ENCODE measurements at places on chromosomes 12 and 14.
A peak's percentile ranks its signal among the peaks of the same experiment; 100 is the strongest.

DNA sequence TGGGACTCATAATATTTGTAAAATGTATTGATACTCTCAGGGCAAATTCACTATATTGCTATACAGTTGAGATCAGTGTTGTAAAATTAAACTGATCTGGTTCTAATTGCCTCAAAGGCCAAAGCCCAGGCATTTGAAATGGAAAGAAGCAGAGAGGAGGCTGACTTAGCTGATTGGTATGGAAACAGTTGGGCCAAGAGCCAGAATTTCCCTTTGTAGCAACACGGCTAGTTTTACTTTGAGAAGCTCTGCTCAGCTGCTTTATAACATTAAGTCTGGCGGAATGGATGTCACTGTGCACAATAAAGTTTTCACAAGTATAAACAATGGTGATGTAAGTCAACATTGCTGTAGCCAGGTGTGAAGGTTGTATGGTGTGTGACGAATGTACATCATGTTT is 186.4 kb downstream of the MSRB3 start:
- DNase-seq = no peak

DNA sequence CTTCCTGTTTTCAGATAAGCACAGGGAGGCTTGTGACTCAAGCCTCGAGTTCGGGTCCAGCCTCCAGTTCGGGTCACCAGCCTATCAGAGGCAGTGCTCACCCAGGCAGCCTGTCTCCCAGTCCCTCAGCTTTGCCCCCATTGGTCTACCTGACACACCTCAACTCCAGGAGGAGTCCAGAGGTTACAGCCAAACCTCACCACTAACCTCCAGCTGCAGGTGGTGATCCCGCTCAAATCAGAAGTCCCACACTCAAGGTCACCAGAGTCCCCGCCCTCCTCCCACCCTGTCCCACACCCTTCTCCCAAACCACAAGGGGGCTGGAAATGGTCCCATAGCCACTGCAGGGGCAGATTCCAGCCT is 42.1 kb downstream of the KDM2B start:
- DNase-seq = no peak

DNA sequence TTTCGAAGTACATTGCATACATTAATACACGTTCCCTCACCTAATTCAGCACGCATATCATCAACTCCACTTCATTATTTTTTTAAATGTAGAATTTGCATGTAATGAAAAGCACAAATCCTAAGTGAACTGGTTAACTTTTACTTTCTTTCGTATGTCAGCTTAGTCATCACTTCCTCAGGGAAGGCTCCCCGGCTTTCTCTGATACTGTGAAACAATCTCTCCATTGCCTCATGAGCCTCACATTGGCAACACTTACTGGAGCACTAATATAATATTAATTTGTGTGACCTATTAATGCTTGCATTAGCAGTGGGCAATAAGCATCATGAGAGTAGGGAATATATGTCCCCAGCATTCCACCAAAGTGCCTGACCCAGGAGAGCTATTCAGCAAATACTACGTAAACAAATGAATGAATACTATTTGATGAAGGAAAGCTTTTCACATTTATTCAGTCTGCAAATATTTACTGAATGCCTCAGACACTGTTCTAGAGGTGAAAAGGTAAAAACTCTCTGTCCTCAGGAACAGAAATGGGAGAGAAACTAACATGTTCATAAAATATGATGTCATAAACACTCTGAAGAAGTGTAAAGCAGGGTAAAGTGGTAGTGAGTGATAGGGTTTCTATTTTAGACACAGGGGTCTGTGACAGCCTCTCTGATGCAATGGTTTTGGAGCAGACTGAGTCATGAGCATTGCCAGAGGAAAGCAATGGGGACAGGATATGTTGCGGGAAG is 327.5 kb upstream of the DIO2 start:
- no peak for DNase-seq

DNA sequence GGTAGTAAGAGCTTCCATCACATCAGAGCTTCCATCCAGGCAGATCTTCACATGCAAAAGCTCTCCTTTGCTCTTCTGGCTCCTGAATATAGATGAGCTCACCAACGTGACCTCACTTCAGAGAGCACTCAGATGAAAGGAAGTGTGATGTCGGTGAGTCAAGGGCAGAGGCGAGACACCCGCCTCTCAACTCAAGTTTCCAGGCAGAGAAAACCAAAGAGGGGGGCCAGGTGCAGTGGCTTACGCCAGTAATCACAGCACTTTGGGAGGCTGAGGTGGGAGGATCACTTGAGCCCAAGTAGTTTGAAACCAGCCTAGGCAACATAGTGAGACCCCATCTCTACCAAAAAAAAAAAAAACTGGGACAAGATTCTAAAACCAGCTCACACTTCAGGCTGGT is 126.9 kb downstream of the DUSP6 start:
- DNase-seq = peak; percentile 86

GRCh38 chr12:99649551-99649950 is 2.0 kb downstream of the GARIN6 start:
- DNase-seq = no peak

DNA sequence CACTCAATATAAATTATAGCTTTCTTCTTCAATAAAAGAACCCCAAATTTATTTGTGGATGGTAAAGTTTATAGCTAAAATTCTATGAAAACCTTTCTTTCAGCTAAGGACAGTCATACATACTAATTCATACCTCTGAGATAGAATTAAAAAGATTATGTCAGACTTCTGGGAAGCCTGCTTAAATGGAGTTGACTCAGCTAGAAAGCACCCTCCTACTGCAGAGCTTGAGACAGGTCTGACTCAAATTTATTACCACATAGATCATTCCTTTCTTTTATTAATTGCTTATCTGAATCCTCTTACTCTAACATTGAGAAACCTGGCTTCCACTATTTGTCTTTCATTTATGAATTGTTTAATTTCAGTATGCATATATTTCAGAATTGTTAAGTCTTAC is 1007.0 kb upstream of the LRFN5 start:
- DNase-seq = no peak

- no peak for DNase-seq
These were observed 189.0 kb downstream of the FOXA1 start for GRCh38 chr14:37406095-37406494.

GRCh38 chr12:116718655-116719454 is 19.0 kb downstream of the SPRING1 start:
- no peak for DNase-seq

DNA sequence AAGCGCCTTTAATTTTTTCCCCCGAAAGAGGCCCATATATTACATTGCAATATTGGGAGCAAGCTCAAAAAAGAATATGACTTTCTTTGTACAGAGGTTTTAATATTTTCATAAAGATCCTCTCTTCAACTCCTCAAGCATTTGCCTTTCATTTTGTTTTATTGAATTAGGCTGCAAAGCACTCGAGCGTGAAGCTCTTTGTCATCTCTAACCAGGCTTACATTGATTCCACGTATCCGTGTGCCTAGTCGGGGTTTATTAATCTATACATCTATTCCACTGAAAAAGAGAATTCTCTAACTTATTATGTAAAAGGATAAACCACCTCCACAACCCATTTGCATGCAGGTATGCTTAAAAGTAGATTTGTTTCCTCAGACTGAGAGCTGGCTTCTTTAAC is 234.8 kb upstream of the TMPO start:
- no peak for DNase-seq

DNA sequence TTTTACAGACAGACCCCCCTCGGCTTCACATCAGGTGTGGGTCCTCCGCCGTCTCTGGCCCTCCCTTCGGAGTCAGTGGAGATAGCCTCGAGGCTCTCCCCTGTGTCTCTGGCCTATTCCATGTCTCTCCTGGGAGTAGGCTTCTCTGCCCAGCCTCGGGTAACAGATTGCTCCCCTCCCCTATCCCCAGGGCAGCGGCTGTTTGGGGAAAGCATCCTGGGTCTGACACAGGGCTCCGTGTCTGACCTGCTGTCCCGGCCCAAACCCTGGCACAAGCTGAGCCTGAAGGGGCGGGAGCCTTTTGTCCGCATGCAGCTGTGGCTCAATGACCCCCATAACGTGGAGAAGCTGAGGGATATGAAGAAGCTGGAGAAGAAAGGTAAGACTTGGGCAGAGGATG is 30.8 kb downstream of the PHETA1 start:
- no peak for DNase-seq

GRCh38 chr14:100535287-100536120 is 51.7 kb downstream of the BEGAIN start:
- DNase-seq = peak; percentile 39

DNA sequence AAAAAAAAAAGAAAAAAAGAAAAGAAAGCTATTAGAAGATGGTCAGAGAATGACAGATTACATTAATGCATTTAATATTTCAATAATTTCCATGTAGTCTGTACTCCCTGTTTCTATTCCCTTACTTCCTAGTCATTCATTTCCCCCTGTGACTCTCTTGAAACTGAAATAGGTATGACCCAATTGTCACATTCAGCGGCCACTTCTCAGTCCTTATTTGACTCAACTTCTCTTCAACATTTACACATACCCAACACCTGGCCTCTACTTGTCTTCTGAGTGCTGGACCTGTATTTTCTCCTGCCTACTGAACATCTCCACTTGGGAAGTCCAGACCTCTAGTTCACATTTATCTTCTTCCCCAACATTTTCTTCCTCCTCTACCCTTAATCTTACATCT is 7.2 kb downstream of the EEA1 start:
- no peak for DNase-seq

GRCh38 chr14:97782871-97783414 is 985.8 kb downstream of the VRK1 start:
- DNase-seq = no peak

- no peak for DNase-seq
These were observed 17.9 kb upstream of the RND1 start for GRCh38 chr12:48883305-48884161.

GRCh38 chr12:65624554-65625086 is 199.7 kb upstream of the HMGA2 start:
- no peak for DNase-seq

DNA sequence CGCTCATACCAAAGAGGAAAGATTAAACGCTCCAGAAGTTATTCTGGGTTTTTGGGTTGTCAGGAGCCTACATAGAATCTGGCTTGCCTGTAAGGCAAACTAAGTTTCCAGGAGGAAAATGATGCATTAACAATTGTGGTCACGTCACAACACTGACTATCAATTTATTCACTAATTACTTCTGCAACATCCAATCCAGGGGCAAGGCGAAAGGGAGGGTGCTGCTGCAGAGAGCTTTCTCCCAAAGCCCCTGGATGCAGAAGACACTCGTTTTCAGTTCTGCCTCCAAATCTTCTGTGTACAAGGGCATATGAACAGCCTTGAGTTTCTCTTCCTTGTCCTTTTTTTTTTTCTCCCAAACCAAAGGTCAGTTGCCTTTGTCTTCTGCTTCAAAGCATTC is 10.5 kb upstream of the SRRM4 start:
- DNase-seq = no peak

GRCh38 chr12:31896514-31897039 is 62.6 kb upstream of the RESF1 start:
- DNase-seq = peak; percentile 93

DNA sequence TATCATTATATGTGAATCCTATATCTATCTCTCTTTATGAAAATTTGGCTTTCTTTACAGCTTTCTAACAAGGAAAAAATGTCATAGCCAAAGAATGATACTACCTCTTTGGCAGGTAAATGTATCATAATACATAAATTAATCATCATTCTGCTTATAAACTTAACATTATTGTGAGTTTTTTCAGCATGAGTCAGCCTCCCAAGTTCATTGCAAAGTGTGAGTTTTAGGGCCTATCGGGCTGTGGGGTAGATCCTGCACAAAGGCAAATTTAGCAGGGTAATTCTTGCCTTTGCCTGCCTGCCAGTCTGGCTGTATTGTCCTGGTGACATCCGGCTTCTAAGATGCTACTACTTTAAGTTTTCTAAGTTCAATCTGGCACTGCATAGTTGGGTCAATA is 412.6 kb downstream of the MDGA2 start:
- DNase-seq = no peak

- DNase-seq = no peak
These were observed 412.1 kb upstream of the DCN start for GRCh38 chr12:91594715-91595114.

Data from stimulated activated effector memory CD8-positive, alpha-beta T cell treated with anti-CD3 and anti-CD28 coated beads, Interleukin-12 subunit alpha, Interleukin-12 subunit beta, amount 100 ng/mL, for 72 hours (primary cell).